ENCODE measurements at places on chromosomes 7 and 10. TPM values are rescaled to one million over a fixed set of nuclear protein-coding genes. Genes with fewer than 3 reads are reported as not detected.
A peak's percentile ranks its signal among the peaks of the same experiment; 100 is the strongest.

HYCC1 gene
- 18.5 TPM for total RNA-seq

DNA sequence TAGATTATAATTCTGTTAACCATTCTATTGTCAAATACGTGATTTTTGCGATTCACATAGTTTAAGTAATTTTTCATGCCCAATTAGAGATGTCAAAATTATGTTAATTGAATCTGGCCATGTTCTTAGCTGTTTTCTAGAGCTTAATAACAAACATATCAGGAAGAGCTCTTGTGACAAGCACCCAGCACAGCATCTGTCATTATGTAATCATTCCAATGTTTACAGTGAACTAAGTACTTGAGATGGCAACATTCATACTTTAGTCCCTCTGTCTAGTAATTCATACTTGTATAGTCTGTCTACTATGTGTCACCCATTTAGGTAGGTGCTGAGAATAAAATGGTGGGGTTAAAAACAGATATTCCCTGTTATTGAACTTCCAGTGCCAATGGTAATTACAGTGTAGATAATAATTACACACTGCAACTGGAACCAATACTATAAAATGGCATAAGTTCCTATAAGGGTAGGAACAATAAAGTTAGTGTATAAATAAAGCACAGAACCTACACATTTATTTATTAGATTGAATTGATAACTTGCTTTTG, 55.2 kb downstream of the ZEB1 start:
- DNase-seq = no peak
- H3K4me1 ChIP-seq = peaks cover 47% of the 10 kb centered on the region
- H3K4me3 ChIP-seq = no peak overlapping the region
- H3K27ac ChIP-seq = no peak overlapping the region
- H3K36me3 ChIP-seq = peaks cover 7% of the 10 kb centered on the region
- no peaks in the 10 kb centered on the region for H3K27me3 ChIP-seq

ZWINT gene
- total RNA-seq = 65.4 TPM

DNA sequence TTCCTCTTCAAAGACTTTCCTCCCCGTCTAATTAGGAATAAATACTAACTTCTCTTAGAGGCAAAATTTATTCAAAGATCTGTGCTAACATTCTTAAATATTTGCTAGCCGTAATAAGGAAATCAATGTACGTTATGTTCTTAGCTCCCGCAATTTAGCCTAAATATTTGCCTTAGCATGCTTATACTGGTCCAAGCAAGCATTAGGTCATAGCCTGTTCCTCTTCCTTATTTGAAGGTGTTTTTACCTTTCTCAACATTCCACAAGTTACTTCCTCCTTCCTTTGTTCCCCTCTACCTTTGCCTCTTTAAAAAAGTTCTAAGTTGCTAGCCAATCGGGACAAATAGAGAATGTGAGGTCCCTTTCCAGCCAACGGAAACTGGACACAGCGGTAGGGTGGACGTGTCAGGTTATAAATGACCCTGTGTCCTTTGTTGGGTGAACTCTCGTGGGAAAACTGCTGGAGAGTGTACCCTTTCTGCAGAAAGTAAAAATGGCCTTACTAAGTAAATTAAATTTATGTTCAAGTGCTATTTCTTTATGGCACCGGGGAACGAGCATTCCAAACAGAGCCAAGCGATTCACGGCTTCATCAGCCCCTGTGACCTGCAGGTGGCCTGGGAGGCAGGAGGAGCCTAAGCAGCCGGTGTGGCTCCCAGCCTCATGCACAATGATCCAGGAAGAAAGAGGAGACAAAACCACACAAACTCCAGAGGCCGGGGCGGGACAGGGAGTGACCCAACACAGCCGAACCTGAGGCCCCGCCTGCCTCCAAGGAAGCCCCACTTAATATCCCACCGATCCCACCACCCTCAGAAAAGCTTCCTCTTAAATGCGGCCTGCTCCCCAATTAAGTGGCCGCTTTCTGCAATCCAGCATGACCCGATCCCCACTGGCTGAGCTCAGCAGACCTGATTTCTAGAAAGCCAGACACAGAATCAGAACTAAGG, 67.0 kb downstream of the ZRANB1 start:
- no peak overlapping the region for H3K27ac ChIP-seq
- H3K4me1 ChIP-seq = no peaks in the 10 kb centered on the region
- no peak for DNase-seq
- peaks cover 3% of the 10 kb centered on the region for H3K27me3 ChIP-seq

GRCh38 chr7:30930621-30931020, 19.0 kb downstream of the AQP1 start:
- no peak for DNase-seq
- no peaks in the 10 kb centered on the region for H3K4me1 ChIP-seq
- no peaks in the 10 kb centered on the region for H3K27me3 ChIP-seq
- no peaks in the 10 kb centered on the region for H3K36me3 ChIP-seq

LGI1 gene
- total RNA-seq = not detected

- H3K36me3 ChIP-seq = peaks cover 44% of the 10 kb centered on the region
- H3K4me1 ChIP-seq = peaks cover 12% of the 10 kb centered on the region
- no peaks in the 10 kb centered on the region for H3K27me3 ChIP-seq
- no peak overlapping the region for H3K27ac ChIP-seq
These were observed 86.9 kb upstream of the GNA12 start for GRCh38 chr7:2931034-2931415.

GRCh38 chr7:31958226-31958625, 112.0 kb downstream of the PDE1C start:
- no peak for DNase-seq
- no peaks in the 10 kb centered on the region for H3K36me3 ChIP-seq
- H3K4me3 ChIP-seq = no peak overlapping the region
- H3K4me1 ChIP-seq = no peaks in the 10 kb centered on the region

ERCC6 gene
- total RNA-seq = 19.1 TPM

- peaks cover 3% of the 10 kb centered on the region for H3K27me3 ChIP-seq
- H3K4me3 ChIP-seq = no peak overlapping the region
- H3K27ac ChIP-seq = no peak overlapping the region
- no peaks in the 10 kb centered on the region for H3K36me3 ChIP-seq
- DNase-seq = no peak
These were observed 11.8 kb upstream of the INSIG1 start for GRCh38 chr7:155285833-155286232.

- no peak overlapping the region for H3K4me3 ChIP-seq
- peaks cover 35% of the 10 kb centered on the region for H3K4me1 ChIP-seq
- H3K27me3 ChIP-seq = no peaks in the 10 kb centered on the region
- no peak for DNase-seq
- H3K36me3 ChIP-seq = peaks cover 7% of the 10 kb centered on the region
These were observed 8.8 kb downstream of the INPP5F start for GRCh38 chr10:119734396-119735332.

DNA sequence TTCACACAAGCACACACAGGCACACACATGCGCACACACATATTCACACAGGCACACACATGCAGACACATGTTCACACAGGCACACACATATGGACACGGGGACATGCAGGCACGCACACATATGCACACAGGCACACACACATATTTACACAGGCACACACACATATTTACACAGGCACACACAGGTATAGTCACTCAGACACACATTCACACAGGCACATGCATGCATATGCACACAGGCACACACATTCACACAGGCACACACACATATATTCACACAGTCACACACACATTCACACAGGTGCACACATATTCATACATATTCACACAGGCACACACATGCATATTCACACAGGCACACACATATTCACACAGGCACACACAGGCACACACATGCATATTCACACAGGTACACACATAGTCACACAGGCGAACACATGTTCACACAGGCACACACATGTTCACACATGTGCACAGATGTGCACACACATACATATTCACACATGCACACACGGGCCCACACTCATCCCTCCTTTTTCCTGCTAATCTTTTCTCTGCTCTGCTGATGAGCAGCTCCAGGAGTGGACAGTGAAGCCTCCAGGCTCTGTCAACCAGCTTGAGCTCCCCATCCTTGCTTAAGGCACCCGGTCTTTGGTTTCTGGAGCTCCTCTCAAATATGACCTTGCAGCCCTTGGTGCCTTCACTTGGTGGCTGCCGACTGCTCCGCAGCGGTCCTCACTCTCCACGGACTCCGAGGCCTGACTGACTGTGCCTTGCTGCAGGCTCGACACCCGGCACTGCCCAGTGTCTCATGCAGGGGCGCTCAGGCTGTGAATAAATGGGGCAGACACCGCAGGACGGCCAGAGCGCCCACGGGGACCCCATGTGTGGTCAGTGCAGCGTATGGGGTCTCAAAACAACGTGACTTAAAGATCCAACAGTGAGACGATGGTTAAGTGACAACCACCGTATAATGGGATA, 581.2 kb upstream of the MGMT start:
- H3K27me3 ChIP-seq = no peaks in the 10 kb centered on the region
- H3K4me3 ChIP-seq = no peak overlapping the region
- H3K27ac ChIP-seq = no peak overlapping the region
- DNase-seq = no peak
- H3K36me3 ChIP-seq = no peaks in the 10 kb centered on the region

DNA sequence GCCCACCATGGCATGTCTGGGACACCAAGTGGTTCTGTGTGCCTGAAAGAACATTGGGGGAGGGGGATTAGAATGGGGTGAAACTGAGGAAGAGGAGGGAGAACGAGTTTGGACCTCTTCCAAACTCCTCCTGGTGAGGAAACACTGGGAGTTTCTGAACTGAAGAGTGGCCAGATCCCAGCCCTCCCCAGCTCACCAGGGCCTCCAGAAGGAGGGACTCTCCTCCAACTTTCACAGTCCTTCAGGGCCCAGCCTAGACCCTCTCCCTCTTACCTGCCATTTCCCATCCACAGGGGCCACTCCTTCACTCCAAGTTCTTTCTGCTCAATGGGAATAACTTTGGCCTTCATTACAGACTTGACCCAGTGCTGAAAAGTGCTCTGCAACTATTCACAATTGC, 132.0 kb upstream of the FOXK1 start:
- H3K27me3 ChIP-seq = peaks cover 17% of the 10 kb centered on the region
- H3K27ac ChIP-seq = no peak overlapping the region
- H3K4me1 ChIP-seq = no peaks in the 10 kb centered on the region
- no peak overlapping the region for H3K4me3 ChIP-seq
- no peak for DNase-seq

DNA sequence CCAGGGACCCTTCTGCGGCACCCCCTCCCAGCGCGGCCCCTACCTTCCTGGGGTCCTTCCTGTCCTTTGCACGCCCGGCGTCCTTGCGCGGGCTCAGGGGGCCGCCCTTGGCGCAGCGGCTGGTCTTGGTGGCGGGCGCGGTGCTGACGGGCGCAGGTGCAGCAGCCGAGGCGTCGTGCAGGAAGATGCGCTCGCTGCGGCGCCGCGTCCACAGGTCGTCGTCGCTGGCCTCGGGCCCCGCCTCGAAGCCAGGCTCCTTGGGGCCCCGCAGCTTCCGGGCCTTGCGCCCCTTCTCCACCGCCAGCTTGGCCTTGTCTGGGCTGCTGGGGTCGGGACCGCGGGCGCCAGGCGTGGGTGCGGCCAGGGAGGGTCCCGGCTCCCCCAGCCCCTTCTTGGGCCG, 49.8 kb downstream of the SLC29A4 start:
- no peak overlapping the region for H3K27ac ChIP-seq
- H3K27me3 ChIP-seq = no peaks in the 10 kb centered on the region
- H3K4me1 ChIP-seq = peaks cover 16% of the 10 kb centered on the region
- no peak for DNase-seq
- no peak overlapping the region for H3K4me3 ChIP-seq

- H3K27me3 ChIP-seq = no peaks in the 10 kb centered on the region
- H3K36me3 ChIP-seq = peaks cover 3% of the 10 kb centered on the region
- peak; percentile 77 for DNase-seq
These were observed 144.7 kb downstream of the PFKFB3 start for GRCh38 chr10:6347391-6347951.

GRCh38 chr7:77696643-77697534, 630 bp downstream of the RSBN1L start:
- peak; percentile 73 for DNase-seq
- H3K27ac ChIP-seq = peak overlapping the region; percentile 97
- H3K36me3 ChIP-seq = peaks cover 27% of the 10 kb centered on the region
- H3K4me1 ChIP-seq = peaks cover 45% of the 10 kb centered on the region

DNA sequence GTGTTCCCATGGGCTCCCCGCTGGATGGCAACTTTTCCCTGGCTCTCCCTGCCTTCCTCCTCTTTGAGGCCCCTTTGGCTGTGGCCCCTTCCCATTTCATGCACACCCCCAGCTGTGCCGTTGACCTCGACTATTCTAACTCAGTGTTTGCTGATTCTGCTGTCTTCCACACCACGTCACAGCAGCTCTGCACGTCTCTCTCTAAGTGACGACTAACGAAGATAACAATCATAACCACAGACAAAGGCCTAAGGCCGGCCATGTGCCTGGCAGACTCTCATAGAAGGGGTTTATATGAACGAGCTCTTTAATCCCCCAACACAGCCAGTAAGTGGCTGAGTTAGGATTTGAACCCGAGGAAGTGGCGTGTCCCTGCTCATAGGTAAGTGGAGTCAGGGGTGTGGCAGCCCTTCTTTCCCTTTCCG, 151.5 kb upstream of the SHH start:
- peaks cover 28% of the 10 kb centered on the region for H3K4me1 ChIP-seq
- no peak overlapping the region for H3K4me3 ChIP-seq
- DNase-seq = no peak
- peak overlapping the region; percentile 18 for H3K27ac ChIP-seq
- H3K27me3 ChIP-seq = peaks cover 7% of the 10 kb centered on the region
- no peaks in the 10 kb centered on the region for H3K36me3 ChIP-seq

DNA sequence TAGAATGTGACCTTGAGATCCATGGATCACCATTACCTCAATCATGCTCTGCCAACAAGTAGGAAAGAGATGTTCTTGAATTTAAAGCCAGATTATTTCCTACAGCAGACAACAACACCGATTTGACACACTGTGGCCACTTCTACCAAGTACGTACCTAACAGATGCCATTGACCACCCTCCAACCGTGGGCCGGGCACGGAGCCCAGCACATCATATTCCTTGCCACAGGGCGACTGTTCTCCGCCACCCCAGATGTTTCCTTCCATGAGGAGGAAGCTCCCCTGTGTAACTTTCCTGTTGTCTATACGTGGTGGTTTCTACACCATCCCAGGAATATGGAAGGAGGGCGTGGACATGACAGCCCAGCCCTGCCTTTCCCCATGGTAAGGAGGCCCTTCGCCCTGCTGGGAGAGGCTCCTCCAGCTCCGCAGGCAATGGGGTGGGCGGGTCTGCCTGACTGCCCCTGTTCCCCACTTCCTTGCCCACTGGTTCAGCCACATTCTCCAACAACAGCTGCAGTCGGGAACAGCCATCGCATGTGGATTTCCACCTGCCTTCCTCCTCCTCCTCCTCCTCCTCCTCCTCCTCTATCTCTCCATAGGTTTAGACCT, 7.2 kb downstream of the CHST15 start:
- no peaks in the 10 kb centered on the region for H3K36me3 ChIP-seq
- no peak overlapping the region for H3K27ac ChIP-seq
- no peaks in the 10 kb centered on the region for H3K4me1 ChIP-seq
- no peak for DNase-seq

PDZD7 gene
- total RNA-seq = 0.65 TPM

- no peak for DNase-seq
- H3K27ac ChIP-seq = no peak overlapping the region
- H3K4me1 ChIP-seq = no peaks in the 10 kb centered on the region
- H3K36me3 ChIP-seq = peaks cover 6% of the 10 kb centered on the region
- no peaks in the 10 kb centered on the region for H3K27me3 ChIP-seq
These were observed 119.3 kb downstream of the BBS9 start for GRCh38 chr7:33248671-33249070.

GRCh38 chr7:83149466-83149865, 13.2 kb downstream of the PCLO start:
- H3K36me3 ChIP-seq = no peaks in the 10 kb centered on the region
- no peak for DNase-seq
- H3K27ac ChIP-seq = no peak overlapping the region
- no peaks in the 10 kb centered on the region for H3K4me1 ChIP-seq

- no peak for DNase-seq
- no peaks in the 10 kb centered on the region for H3K36me3 ChIP-seq
- no peaks in the 10 kb centered on the region for H3K4me1 ChIP-seq
- peaks cover 4% of the 10 kb centered on the region for H3K27me3 ChIP-seq
- H3K4me3 ChIP-seq = no peak overlapping the region
These were observed 237.9 kb downstream of the TMEM26 start for GRCh38 chr10:61215246-61215645.

Measured in activated CD8-positive, alpha-beta T cell treated with anti-CD3 and anti-CD28 coated beads for 36 hours (primary cell).